Kasumi-1 (cell line): ENCODE measurements at places on chromosomes 16 and 17.

DNA sequence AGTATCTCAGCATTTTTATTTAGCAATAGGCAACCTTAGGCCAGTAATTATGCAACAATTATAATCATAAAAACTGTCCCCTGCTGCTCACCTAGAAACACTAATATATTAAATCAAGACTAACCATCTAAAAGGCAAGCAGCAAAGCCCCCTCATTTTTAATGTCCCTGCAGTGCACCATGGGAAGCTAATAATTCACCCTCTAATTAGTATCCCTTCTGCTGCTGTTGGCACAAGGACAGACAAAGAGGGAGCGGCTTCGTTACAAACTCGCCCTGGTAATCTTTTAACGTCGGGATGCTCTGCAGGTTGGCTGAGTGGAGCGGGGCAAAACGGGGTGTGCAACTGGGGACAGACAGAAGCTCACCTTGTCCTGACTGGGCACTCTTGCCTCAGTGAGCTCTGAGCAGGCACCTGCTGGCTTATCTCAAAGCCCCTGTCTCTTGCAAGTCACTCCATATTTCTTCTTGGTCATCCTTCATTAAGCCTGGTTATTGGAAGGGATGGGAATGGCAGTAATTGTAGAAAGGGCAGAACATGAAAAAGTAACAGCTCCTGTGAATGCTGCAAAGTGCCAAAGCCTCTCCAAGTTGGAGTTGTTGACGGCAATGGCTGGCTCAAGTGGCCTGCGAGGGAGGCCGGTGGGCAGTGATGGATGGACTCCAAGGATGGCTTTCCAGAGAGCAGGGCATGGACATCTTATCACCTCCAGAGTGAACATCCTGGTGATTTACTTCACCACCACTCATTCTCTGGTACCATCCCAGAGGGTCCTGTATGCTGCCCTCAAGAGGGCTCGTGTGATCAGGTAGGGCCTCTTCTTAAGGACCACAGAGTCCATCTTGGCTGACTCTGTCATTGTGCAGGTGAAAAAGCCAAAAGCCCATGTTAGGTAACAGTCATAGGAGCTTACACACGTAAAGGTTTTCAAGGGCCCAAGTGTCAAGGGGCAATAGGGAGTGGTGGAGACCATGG lies 219.6 kb upstream of the N4BP1 start:
- no peak for DNase-seq

GRCh38 chr17:8053600-8053999 lies 14.7 kb downstream of the ALOX15B start:
- no peak for DNase-seq

- DNase-seq, result no peak
These were observed 432 bp upstream of the SLC46A1 start for GRCh38 chr17:28406473-28406814.

DNA sequence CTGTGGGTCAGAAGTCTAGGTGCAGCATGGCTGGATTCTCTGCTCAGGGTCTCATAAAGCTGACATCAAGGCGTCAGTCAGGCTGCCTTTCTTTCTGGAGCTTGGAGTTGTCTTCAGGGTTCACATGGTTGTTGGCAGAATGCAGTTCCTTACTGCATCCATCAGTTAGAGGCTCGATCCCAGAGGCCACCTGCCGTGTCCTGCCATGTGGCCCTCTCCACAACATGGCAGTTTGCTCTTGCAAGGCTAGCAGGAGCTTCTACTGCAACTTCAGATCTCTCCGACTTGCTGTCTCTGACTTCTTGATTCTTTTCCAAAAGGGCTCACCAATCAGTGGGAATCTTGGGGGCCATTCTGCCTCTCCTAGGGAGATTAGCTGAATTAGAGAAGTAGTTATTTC lies 11.9 kb downstream of the PITPNC1 start:
- DNase-seq, result no peak

- DNase-seq, result no peak
These were observed 3.6 kb upstream of the CCL1 start for GRCh38 chr17:34366529-34367107.

GRCh38 chr17:34665150-34665806 lies 85.9 kb downstream of the TMEM132E start:
- no peak for DNase-seq

DNA sequence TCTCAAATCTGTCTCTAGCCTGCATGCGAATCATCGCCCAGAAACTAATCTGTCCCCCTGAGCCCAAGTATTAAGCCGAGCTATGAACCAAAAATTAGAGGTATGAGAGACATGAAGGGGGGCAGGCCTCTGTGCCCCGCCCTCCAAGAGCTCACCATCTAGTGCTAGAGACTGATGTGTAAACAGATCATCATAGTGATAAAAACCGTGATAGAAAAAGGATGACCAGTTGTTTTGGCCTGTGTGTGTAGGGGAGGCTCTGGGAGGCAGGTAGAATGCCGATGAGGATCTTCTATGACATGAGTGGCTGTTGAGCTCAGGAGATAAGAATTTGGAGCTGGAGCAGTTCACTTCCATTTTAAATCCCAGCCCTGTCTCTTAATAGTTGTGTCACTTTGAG lies 89.1 kb upstream of the TBX2 start:
- no peak for DNase-seq

DNA sequence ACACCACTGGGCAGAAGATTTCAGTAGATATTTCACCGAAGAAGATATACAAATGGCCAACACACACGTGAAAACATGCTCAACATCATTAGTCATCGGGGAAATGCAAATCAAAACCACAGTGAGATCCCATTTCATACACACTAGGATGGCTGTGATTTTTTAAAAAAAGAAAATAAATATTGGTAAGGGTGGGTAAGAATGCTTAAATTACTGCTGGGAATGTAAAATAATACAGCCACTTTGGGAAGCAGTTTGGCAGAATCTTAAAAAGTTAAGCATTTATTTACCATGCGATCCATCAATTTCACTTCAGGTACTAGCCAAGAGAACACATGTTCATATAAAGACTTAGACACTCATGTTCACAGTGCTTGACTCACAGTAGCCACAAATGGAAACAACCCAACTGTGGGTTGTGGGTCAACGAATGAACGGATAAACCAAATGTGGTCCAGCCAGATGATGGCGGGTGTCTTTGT lies 6.5 kb upstream of the C16orf74 start:
- no peak for DNase-seq

DNA sequence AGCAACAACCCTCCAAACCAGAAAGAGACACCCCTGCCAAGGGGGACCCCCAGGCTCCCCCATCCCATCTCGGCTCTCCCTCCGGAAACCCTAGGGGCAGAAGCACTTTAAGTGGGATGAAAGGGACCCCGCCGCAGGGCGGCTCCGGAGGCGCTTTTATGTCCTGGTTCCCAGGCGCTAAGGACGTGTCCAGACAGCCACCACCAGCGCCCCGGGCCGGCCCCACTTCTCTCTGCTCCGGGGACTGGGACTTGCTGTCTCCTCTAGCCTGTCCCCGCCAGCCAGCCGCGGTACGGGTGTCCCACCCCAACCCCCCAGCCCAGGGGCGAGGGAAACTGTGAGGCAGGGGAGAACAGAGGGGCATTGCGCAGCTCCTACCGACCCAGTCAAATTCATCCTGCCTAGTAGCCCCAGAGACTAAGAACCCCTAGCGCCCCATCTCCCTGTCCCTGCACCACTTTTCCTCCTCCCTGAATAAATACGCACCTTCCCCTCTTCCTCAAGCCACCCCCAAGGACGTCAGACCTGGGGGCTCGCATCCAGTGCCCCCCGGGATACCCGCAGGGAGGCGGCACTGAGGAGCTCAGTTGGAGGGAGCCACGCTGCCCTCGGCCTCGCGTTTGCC lies 4.1 kb downstream of the SP6 start:
- peak; percentile 31 for DNase-seq
